Hematopoietic multipotent progenitor cell treated with erythropoietin and hydrocortisone succinate and interleukin-3 and kit ligand, for 6 days (in vitro differentiated cells): ENCODE measurements at places on chromosomes 3 and 15.
A peak's percentile ranks its signal among the peaks of the same experiment; 100 is the strongest.

DNA sequence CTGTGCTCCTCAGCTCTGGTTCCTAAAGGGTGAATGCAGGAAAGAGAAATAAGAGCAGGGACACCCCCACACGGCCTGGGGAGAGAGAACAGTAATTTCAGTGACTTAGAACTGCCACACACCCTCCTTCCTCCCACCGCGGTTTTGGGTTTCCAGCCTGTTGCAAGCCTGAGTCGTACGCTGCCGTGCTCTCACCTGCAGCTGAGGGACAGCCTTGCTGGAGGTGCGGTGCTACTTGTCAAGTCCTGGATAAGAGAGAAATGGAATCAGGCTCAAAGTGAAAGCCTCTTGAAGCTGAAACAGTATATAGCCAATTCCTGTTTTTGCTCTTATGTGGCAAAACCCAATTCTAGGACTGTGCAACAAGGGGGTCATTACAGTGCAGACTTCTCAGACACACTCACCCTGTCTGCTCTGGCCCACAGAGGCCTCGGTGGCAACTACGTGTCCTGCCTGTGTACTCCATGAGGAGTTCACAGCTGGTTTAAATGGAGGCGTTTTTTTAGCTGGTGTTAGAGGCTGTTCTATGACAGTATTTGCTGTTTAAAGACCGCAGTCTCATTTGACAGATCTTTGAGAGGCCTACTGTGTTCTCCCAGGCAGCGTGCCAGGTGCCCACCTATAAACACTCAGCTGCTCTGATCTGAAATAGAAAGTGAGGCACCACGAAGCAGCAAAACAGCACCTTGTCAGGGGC lies 42.9 kb downstream of the TBC1D2B start:
- DNase-seq, result peak; percentile 61

- peak; percentile 60 for DNase-seq
These were observed 103.1 kb downstream of the LRIG1 start for GRCh38 chr3:66397745-66398144.

DNA sequence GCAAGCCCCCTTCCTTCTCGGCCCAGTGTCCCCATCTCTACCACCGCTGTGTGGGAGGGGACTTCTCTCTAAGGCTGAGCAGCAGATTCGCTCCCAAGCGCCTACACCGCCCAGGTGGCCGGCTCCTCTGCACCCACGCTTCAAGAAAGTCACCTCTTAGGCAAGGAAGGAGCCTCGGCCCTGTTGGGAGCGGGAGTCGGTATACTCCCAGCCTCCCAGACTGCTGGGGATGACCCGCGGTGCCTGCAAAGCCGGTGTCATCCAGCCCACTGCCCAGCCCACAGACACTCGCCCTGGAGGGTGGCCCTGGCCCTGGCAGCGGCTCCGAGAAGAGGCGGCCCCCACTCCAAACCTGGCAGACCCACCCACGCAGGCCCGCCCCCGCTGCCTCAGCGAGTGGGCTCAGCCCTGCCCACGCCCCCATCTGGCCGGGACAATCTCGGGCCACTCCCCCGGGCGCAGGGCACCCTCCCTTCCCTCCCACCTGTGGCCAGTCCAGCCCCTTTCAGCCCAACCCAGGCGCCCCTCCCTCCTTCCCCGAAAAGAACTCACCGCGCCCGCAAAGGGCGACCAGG lies 396 bp downstream of the CHRNB4 start:
- no peak for DNase-seq

- DNase-seq, result peak; percentile 45
These were observed 39.6 kb downstream of the KLF13 start for GRCh38 chr15:31366169-31366734.

- DNase-seq, result no peak
These were observed 78.4 kb downstream of the RFX7 start for GRCh38 chr15:56165234-56165633.

DNA sequence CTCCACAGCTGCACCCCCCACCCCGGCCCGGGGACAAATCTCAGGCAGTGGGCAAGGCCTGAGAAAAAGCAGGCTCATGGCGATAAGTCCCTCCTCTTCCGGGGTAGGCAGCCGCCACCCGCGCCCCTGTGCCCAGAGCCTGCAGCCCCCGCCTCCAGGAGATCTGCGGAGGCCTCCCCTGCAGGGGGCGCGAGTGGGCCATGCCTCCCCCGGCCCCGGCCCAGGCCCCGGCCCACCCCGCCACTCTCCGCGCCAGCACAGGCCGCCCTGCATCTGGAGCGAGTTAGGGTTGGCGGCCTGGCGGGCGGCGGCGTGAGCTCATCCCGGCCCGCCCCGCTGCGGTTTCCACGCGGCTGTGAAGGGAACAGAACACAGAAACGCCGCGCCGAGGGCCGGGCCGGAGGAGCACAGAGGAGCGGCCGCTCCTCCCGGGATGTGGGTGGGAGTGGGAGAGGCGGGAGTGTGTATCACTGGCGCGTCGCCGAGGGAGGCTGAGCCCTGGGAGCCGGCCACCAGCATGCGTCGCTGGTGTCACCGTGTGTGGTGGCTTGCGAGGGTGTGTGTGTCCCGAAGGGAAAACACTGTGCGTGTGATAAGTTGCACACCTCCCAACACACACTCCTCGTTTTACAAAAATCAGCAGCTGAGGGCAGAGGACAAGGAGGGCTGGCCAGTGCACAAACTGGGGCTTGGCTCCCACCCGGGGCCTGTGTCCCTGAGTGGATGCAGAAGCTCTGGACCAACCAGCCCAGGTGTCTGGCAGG lies 17.2 kb downstream of the MYL3 start:
- peak; percentile 69 for DNase-seq

GRCh38 chr3:139132976-139133375 lies 88.3 kb upstream of the PRR23C start:
- DNase-seq, result no peak

DNA sequence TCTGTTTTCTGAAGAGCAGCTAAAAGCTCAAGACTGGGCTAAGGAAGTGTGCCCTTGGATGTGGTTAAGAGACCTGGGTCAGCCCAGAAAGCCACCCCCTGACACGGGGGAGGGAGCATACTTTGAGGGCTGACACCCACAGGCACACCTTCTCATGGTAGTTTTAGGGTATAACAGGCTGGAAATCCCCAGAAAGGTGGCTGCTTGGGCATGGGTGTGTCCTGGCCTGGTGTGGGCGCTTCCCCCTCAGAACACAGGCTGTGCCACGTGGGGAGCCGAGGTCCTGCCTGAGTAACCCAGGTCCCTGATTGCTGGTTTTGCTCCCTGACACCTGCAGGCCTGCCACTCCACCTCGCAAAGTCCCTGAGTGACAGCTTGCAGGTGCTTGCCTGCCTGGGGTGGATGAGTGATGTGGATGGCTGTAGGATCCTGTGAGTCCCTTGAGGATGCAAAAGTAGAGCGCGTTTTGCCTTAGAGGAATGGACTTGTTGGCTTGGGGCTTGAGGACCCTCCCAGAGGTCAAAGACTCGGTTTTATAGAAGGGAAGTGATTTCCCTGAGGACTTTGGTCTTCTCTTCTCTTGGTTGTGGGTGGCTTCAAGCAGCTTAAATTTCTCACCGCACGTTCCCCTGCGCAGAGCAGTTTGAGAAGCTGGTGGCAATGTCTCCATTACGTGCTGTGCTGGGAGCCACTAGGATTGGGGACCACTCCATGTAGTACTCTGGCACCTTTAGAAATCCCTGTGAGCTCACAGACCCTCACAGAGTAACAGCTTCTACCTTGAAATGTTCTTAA lies 94.4 kb downstream of the DNASE1L3 start:
- no peak for DNase-seq

DNA sequence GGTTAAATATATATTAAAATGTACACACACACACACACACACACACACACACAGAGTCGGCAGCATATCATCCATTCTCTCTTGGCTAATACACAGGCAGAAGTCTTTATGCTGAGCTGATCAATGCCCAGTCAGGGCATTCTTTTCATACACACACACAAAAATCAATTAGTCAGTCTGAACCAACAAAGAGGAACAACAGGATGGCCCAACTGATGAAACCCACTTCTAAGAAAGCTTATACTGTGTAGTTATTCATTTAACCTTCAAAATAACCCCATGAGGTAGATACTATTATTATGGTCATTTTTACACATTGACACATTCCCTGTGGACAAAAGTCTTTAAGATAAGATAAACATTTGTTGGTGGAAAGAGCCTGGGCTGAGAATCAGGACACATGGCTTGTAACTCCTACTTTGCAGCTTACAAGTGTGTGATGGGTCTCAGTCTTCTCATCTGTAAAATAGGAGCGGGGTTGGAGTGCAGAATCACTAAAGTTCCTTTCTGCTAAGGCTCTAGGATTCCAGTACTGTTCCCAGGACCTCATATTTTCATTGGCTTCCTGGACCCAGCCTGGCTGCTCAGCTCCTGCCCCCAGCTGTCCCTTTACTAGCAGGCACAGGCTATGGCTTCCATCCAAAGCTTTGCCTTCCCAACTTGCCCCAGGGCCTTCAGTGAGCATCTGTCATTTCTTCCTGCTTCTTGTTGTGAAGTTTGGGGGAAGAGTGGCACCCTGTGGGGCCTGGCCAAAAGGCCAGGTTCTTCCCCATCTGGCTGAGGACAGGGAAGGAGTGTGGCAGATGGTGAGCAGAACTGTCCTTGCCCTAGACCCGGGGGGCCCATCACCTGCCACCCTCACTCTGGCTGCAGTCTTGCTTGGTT lies 27.2 kb upstream of the GLCE start:
- DNase-seq, result no peak

GRCh38 chr3:35439663-35440062 lies 199.7 kb upstream of the ARPP21 start:
- DNase-seq, result peak; percentile 55

- no peak for DNase-seq
These were observed 61.7 kb upstream of the FGF7 start for GRCh38 chr15:49361370-49361769.

DNA sequence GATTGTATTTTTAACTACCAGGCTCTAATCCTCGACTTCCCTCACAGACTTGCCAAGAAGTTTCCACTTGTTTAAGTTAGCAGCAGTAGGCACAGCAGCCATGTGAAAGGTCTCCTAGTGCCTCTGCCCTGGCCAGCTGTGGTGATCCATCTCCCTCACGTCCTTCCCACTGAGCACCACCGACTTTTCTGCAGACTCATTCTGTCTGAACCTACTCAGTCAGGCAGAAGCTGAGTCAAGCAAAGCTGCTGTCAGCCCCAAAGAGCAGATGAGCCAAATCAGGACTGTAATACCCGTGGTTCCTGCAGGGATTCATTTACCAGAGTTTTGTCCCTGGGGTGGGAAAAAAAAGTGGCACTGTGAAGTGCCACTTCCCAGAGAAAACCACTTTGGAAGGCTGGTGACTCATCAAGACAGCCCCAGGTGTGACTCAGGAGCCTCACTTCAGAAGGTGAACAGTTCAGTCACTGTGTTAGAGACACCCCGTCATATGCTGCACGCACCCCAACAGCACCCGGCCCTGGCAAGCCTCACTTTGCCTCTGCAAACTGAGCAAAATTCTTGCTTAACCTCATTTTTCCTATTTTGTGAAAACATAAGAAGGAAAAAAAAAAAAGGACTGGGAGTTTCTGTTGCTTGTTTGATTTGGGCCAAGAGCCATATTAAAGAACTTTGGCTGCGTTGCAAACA lies 76.0 kb downstream of the WWTR1 start:
- DNase-seq, result no peak

DNA sequence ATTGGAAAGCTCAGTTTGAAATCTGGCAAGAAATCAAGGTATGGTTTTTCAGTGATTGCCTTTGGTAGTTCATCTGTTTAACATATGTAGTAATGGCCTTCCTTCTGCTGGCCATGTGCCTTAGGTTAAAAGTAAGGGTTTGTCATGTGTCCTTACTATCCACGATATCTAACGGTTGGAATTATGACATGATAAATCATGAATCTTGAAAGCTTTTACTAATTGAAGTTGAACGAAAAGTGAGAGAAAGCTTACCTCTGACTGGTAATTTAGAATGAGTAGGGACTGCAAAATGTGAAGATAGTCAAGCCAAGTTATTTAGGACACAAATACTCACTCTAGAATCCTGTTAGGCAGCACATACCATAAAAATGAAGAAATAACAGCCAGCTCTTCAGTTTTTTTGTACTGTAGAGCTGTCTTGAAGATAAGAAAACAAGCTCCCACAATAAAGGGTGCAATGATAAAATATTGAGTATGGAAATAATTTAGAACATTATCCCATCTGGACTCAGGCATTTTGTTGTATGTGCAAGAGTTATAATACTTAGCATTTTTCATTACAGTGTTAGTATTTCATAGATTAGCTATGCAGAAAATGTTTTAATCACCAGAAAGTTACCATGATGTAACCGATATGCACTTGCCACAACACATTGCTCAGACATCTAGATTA lies 303.4 kb downstream of the ZNF385D start:
- no peak for DNase-seq

DNA sequence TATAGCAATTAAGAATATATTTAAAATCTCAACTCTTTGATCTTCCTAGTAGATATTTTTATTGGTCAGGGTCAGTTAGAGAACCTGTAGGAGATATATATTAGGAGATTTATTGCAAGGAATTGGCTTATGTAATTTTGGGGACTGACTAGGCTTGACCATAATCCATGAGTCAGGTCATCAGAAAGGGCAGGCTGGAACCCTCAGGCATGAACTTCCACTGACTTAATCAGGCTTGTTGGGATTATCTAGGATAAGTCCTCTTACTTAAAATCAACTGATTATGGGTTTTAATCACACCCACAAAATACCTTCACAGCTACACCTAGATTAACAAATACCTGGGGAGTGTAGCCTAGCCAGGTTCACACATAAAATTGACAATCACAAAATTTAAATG lies 156.1 kb downstream of the MYRIP start:
- DNase-seq, result no peak

DNA sequence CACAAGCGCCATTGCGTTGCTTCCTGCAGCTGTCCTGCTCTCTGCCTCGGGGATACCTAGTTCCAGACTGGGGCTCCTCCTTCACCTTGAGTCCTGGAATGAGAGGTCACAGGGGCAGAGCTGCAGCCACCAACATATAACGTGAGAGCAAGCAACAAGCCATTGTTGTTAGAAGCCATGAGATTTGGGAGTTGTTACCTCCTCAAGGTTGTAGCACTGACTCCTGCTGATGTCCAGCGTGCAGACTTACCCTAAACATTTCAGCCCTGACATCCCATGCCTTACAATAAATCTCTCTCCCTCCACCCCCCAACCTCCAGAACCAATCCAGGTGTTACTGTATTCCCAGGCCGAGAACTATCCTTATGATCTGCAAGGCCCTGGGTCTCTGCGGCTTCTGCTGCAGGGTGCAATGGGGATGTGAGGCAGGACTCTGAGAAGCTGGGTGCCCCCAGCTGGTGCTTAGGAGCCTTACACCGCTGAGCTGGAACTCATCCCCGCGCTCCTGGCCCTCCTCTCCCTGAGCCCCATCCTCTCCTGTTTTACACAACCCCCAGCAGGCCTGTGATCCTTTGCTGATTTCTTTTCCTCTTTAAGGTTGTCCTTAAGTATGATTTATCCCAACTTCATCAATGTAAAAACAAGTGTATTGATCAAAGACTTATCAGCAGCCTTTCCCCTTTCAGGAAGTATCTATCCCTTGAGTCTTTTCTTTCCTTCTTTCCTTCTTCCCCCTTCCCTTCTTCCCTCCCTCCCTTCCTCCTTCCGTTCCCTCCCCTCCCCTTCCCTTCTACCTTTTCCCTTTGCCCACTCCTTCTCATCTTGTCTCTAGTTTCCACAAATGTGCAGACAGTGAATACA lies 84.2 kb upstream of the ABHD2 start:
- DNase-seq, result peak; percentile 52
